ENCODE measurements at places on chromosomes 3 and 15.

- DNase-seq = no peak
These were observed 54.7 kb downstream of the OXNAD1 start for GRCh38 chr3:16319723-16320122.

DNA sequence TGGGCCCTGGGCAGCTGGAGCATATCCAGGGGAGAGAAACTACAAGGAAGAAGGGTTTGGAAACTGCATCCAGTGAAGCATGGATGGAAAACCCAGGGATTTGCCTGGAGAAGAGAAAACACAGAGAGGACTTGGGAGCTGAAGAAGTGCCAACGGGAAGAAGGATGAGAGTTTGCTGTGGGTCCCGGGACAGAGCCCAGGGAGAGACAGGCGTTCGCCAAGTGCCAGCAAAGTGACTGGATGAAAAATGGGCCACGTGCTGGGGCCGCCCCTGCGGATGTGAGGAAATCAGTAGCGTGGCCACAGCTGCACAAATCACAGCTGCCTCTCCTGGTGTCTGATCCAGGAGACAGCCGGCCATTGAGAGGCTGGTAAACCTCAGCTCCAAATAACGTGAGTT is 70.4 kb downstream of the HES1 start:
- DNase-seq = peak; percentile 29

- peak; percentile 26 for DNase-seq
These were observed 2.5 kb upstream of the ADIPOQ start for GRCh38 chr3:186839874-186840641.

DNA sequence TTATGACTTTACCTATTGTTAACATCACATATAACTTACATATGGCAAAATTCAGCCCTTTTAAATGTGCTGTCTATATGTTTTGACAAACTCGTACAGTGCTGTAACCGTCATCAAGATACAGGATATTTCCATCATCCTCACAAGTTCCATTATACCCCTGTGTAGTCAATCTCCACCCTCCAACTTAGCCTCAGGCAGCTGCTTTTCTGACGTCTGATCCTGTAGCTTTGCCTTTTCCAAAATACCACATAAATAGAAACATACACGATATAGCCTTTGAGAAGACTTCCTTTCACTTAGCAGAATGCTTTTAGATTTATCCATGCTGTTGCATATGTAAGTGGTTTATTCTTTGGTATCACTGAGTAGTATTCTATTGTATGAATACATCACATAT is 47.1 kb downstream of the SLC12A1 start:
- no peak for DNase-seq

GRCh38 chr3:133384331-133385027 is 15.4 kb upstream of the BFSP2 start:
- peak; percentile 95 for DNase-seq

DNA sequence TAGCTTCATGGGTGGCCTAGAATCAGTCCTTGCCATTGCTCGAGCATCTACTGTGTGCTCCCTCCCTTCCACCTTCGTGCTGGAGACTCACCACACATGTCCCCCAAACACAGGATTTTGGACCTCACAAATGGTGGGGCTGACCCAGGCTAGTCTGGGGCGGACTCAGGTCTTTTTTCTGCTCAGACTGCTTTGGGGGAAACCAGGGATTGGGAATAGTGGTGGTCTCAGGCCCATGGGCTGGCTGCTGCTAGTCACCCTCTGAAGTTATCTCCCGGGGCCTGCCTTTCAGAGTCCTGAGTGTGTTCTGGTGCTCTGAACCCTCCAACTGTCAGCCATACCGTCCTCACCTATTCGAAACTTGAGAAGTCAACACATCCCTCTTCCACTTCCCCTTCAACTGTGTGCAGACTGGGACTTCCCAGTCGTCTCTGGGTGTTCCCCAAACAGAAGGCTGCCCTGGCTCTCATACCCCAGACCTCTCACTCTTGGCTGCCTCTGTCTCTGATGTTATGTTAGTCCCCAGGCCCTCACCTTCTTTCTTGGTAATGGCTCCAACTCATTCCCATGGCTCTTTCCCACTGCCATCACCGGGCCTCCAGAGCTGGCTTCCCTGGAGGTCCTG is 46.0 kb downstream of the PPCDC start:
- no peak for DNase-seq

DNA sequence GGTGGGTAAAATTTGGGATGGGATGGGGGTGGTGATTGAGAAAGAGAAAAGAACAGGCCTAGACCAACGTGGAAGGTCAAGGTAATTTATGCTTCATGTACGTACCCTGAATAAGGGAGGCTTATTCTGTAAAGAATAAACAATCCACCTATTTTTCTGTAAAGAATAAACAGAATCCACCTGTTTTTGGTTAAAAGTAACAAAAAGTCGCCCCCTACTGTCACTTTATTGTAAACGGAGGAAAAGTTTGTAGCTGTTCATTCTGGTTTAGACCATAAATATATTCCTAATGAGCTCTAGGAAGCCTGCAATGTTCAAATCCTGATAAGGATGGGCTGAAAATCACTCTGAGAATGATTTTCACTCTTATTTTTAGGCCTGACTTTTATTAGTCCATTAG is 23.5 kb upstream of the SQOR start:
- DNase-seq = no peak

DNA sequence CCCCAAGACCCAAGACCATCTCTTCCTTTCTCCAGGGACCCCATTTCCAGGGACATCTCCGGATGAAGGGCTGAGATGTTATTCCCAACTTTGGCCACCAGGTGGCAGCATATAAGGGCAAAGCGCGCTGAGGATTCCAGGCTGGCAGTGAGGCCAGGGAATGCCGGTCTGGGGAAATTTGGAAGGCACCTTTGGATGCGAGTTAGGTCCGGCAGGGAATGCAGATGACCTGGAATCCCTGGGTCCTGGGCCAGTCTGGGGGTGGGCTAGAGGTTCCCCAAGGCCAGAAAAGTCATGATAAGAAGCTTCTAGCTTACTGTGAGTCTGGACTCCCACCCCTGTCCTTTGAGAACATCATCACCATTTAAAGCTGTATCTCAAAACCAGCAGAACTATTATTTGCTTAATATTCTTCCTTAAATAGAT is 1.6 kb upstream of the CHST13 start:
- DNase-seq = peak; percentile 60

GRCh38 chr3:58102976-58103451 is 94.8 kb downstream of the FLNB start:
- no peak for DNase-seq

DNA sequence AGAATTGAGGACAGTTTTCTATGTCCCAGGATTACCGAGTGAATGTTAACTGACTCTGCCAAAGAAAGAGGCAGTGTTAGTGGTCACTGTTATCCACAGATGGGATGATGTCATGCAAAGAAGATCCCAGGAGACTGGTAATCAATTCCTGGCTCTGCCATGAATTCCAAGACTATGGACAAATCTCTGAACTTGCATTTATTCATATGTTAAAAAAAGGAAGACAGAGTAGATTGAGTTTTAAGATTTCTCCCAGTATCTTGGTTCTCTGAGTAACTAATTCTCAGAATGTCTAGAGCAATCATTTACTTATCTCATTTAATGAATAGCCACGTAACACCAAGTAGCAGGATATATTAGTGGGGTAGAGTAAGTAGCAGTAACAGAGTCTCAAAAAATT is 11.5 kb upstream of the MAP3K13 start:
- DNase-seq = no peak

DNA sequence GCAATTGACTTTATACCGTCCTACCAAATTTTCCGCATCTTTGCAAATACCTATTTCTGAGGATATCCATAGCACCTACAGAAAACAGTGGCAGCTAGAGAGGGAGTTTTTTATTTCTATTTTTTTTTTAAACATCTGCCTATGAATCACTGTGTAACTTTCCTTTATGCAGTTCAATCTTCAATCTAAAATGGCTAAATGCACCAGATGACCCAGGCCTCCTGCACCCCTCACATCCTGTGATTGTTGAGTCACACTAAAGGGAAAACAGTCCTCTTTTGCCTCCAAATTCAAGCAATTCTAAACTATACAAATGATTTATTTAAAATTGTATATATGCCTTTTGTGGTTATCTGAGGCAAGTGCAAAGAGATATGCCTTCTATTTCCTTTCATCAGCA is 20.1 kb upstream of the BCL6 start:
- no peak for DNase-seq

GRCh38 chr3:179715582-179715981 is 62.7 kb downstream of the USP13 start:
- DNase-seq = no peak

GRCh38 chr3:141346839-141347238 is 21.5 kb upstream of the ZBTB38 start:
- DNase-seq = no peak

DNA sequence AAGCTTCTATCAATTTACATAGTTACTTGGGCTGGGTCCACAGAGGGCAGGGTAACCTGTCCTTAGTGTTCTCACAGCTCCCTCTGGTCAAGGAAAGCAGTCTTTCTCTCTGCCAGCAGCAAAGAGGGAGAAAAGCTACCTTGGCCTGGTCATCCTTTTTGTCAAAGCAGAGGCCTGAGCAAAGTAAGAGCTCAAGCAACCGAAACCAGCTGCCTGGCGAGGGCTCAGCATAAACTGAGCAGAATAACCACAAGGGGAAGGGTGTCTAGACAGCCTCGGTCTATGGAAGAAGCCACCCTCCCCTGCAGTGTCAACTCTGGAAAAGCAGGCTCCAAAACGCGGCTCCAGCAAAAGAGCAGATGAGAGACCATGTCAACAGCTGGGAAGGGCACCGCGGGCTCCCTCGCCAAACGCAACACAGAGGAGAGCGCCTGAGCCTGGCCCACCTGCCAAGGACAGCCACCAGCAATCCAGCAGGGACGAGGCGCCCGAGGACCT is 17.4 kb downstream of the LRIG1 start:
- DNase-seq = no peak

- no peak for DNase-seq
These were observed 59.5 kb downstream of the SLC25A26 start for GRCh38 chr3:66280304-66280703.
